ENCODE measurements at places on chromosomes 3 and 15.

- no peaks in the 10 kb centered on the region for H3K27me3 ChIP-seq
- DNase-seq = no peak
- no peak overlapping the region for H3K27ac ChIP-seq
- H3K4me1 ChIP-seq = peaks cover 26% of the 10 kb centered on the region
- H3K4me3 ChIP-seq = no peak overlapping the region
- H3K36me3 ChIP-seq = no peaks in the 10 kb centered on the region
These were observed 22.8 kb upstream of the KCTD6 start for GRCh38 chr3:58469096-58469495.

DNA sequence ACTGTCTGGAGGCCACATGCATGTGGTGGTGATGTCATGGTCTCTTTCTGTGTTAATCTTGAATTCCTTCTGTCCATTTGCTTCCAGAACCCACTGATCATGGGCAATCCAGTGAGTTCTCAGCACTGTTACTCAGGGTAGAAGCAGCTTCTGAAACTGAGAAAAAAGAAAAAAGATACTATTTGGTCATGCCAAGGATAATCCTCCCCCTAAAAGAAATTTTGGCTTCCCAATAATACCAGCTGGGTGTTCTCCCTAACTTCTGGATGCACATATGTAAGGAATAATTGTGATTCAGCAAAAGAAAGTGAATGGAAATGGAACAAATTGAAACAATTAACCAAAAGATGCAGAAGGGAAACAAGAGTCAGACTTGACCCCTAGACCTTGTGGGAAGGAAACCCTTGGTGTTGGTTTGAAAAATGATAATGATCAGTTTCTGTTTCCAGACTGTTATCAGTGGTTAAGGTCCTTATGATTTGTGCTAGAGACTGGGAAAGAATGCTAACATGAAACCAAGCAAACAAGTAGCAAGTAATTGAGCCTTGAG, 92.3 kb downstream of the RBMS3 start:
- peaks cover 6% of the 10 kb centered on the region for H3K4me1 ChIP-seq
- no peaks in the 10 kb centered on the region for H3K27me3 ChIP-seq
- no peak overlapping the region for H3K27ac ChIP-seq

DNA sequence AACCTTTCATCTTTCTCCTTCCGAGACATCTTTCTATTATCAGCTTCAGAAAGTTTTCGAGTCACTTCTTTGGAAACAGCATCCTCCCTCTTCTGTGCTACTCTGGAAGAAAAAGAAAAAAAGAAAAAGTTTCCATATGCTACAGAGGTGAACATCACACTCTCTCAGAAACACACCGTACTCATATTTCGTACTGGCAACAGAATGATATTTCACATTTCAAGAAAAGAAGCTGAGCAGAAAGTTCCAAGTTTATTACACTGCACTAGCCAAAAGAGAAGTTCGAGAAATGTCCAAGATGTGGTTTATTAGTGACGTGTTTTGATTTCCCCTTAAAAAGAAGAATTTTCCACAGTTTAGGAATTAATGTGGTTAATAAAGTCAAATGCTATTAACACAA, 6.0 kb downstream of the SSR3 start:
- DNase-seq = no peak
- no peaks in the 10 kb centered on the region for H3K27me3 ChIP-seq
- no peak overlapping the region for H3K27ac ChIP-seq
- H3K4me3 ChIP-seq = no peak overlapping the region
- H3K4me1 ChIP-seq = peaks cover 16% of the 10 kb centered on the region
- H3K36me3 ChIP-seq = peaks cover 80% of the 10 kb centered on the region

DNA sequence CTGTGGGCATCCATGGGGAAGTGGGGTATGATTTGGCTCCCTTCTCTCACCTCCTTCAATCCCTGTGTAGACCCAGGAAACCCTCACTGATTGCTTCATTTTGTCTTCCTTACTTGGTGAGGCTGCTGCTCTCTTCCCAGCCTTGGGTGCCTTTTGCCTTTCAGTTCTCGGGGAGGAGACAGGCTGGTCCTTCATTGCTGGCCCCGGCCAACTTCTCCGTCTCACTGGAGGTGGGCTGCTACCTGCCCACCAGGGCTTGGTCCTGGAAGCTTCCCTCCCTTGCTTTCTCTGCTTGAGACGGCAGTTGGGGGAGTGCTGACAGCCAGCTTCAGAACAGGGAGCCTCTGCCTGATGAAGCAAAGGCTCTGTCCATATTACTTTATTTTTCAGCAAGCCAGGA, 4.7 kb downstream of the FOXL2 start:
- no peak overlapping the region for H3K27ac ChIP-seq
- no peaks in the 10 kb centered on the region for H3K36me3 ChIP-seq
- H3K27me3 ChIP-seq = peaks cover 98% of the 10 kb centered on the region
- H3K4me3 ChIP-seq = no peak overlapping the region
- H3K4me1 ChIP-seq = peaks cover 50% of the 10 kb centered on the region

- H3K4me1 ChIP-seq = peaks cover 19% of the 10 kb centered on the region
- no peak overlapping the region for H3K4me3 ChIP-seq
- no peak for DNase-seq
- H3K27ac ChIP-seq = no peak overlapping the region
These were observed 39.7 kb upstream of the RNU6-1 start for GRCh38 chr15:67879440-67880129.

DNA sequence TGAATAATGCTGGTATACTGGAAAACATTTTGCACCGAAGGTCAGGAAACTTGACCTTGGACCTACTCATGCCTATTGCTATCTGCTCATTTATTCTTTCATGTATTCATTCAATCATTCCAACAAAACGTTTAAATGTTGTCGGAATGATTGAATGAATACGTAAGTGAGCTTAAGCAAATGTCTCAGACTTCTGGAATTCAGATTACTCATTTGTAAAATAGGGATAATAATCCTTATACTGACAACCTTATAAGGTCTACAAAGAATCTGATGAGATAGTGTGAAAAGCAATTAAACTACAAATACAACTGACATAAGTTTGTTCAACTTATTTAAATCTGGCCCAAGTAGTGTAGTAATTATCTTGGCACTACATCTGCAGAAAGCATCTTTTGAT, 288.7 kb downstream of the WDR72 start:
- peaks cover 4% of the 10 kb centered on the region for H3K4me1 ChIP-seq
- no peak for DNase-seq
- H3K36me3 ChIP-seq = no peaks in the 10 kb centered on the region
- H3K27me3 ChIP-seq = no peaks in the 10 kb centered on the region

- H3K27me3 ChIP-seq = no peaks in the 10 kb centered on the region
- H3K36me3 ChIP-seq = no peaks in the 10 kb centered on the region
- no peaks in the 10 kb centered on the region for H3K4me1 ChIP-seq
- no peak overlapping the region for H3K27ac ChIP-seq
- H3K4me3 ChIP-seq = no peak overlapping the region
These were observed 129.7 kb upstream of the TUSC7 start for GRCh38 chr3:116579840-116580239.

GRCh38 chr3:101281521-101282030, 38.8 kb downstream of the IMPG2 start:
- H3K27me3 ChIP-seq = peaks cover 24% of the 10 kb centered on the region
- 0 out of 2 replicates have a peak, but pooled peaks cover 6% of the 10 kb centered on the region for H3K4me1 ChIP-seq
- no peak overlapping the region for H3K27ac ChIP-seq
- H3K36me3 ChIP-seq = no peaks in the 10 kb centered on the region
- DNase-seq = no peak
- H3K4me3 ChIP-seq = no peak overlapping the region

GRCh38 chr3:50205413-50206276, 574 bp downstream of the SLC38A3 start:
- peak; percentile 87 for DNase-seq
- H3K27ac ChIP-seq = no peak overlapping the region
- peaks cover 38% of the 10 kb centered on the region for H3K27me3 ChIP-seq
- H3K4me1 ChIP-seq = peaks cover under 1% of the 10 kb centered on the region

DNA sequence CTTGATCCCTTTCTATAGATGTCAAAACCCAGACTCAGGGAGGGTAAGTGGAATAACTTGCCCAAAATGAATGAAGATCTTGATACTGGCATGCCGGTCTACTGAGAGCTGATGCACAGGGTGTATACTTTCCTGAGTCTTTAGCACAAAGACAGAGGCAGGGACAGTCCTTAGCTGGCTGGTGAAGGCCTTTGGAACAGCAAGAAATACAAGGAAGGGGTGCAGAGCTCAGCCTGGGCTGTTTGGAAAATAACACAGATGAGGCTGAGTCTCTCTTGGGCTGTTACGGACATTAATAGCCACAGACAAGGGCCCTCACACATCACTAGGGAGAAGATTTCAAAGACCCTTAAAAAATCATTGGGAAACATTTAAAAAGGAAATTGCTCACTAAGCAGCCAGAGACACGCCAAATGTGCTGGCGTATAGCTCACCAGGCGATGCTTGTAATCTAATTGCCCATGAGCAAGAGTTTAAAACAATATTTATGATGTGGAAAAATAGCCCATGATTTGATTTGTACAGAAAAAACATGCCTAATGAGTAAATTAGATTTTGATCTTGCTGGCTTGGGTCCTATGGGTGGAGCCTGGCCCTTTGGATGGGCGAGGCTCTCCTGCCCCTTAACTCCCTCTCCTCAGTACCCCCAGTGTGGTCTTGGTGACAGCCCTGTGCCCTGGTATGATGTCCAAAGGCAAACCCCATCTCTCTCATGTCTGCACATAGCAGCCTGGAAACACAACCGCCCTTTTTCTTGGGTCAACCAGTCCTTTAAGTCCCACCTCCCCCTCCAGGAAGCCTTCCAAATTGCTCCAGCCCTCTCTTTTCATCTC, 81.8 kb upstream of the MRPS22 start:
- H3K4me1 ChIP-seq = peaks cover 4% of the 10 kb centered on the region
- no peaks in the 10 kb centered on the region for H3K27me3 ChIP-seq
- no peak overlapping the region for H3K27ac ChIP-seq
- no peaks in the 10 kb centered on the region for H3K36me3 ChIP-seq
- H3K4me3 ChIP-seq = no peak overlapping the region

GRCh38 chr3:105959851-105960250, 91.0 kb upstream of the CBLB start:
- H3K4me1 ChIP-seq = peaks cover 6% of the 10 kb centered on the region
- DNase-seq = no peak
- no peak overlapping the region for H3K4me3 ChIP-seq
- no peaks in the 10 kb centered on the region for H3K27me3 ChIP-seq
- H3K27ac ChIP-seq = no peak overlapping the region

DNA sequence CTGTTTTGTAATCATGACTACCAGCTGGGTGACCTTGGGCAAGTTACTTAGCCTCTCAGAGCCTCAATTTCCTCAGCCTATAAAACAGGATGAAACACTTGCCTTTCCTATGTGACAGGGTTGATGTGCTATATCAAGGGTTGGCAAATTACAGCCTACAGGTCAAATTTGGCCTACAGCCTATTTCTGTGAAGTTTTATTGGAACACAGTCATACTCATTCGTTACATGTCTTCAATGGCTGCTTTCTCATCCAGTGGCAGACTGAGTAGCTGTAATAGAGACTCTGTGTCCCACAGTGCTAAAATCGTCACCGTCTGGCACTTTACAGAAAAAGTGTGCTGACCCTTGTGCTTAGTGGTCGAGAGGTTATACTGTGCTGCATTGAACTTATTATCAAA, 16.6 kb downstream of the ABHD6 start:
- DNase-seq = no peak
- H3K27ac ChIP-seq = no peak overlapping the region

GRCh38 chr15:65833501-65834205, 35.6 kb upstream of the RAB11A start:
- H3K27ac ChIP-seq = peak overlapping the region; percentile 99
- peaks cover 56% of the 10 kb centered on the region for H3K4me1 ChIP-seq
- H3K36me3 ChIP-seq = no peaks in the 10 kb centered on the region
- H3K4me3 ChIP-seq = peak overlapping the region; percentile 54
- H3K27me3 ChIP-seq = no peaks in the 10 kb centered on the region

GRCh38 chr3:64533617-64534317, 154.0 kb downstream of the ADAMTS9 start:
- peaks cover 5% of the 10 kb centered on the region for H3K4me1 ChIP-seq
- H3K36me3 ChIP-seq = no peaks in the 10 kb centered on the region
- peak; percentile 91 for DNase-seq
- H3K27ac ChIP-seq = no peak overlapping the region
- no peak overlapping the region for H3K4me3 ChIP-seq
- peaks cover 33% of the 10 kb centered on the region for H3K27me3 ChIP-seq

GRCh38 chr15:67003586-67003985, 61.8 kb upstream of the SMAD3 start:
- H3K4me3 ChIP-seq = no peak overlapping the region
- H3K27ac ChIP-seq = no peak overlapping the region
- H3K36me3 ChIP-seq = no peaks in the 10 kb centered on the region
- H3K27me3 ChIP-seq = no peaks in the 10 kb centered on the region
- DNase-seq = no peak

DNA sequence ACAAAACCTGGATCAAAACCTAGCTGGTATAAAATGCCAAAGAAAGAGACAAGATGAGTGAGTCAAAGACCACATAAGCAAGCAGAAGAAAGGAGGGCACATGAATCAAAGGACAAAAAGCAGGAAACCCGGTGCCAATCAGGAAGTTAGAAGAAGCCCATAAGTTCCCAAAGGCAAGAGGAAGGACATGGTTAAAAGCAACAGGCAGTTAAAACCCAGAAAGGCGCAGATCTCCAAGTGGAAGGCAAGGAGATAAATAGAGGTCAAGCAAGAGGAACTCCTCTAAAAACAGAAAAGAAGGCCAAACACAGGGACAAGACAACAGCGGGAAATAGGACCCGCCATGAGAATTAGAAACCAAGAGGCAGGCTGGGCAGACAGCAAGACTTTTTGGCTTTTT, 4.4 kb downstream of the TMOD2 start:
- no peaks in the 10 kb centered on the region for H3K36me3 ChIP-seq
- peaks cover 7% of the 10 kb centered on the region for H3K4me1 ChIP-seq
- no peak overlapping the region for H3K27ac ChIP-seq
- no peak for DNase-seq
- H3K27me3 ChIP-seq = peaks cover 43% of the 10 kb centered on the region
- H3K4me3 ChIP-seq = no peak overlapping the region

- H3K27me3 ChIP-seq = no peaks in the 10 kb centered on the region
- H3K4me1 ChIP-seq = peaks cover 18% of the 10 kb centered on the region
- H3K27ac ChIP-seq = no peak overlapping the region
- no peak for DNase-seq
- H3K4me3 ChIP-seq = no peak overlapping the region
These were observed 23.5 kb upstream of the HES1 start for GRCh38 chr3:194112120-194113106.

DNA sequence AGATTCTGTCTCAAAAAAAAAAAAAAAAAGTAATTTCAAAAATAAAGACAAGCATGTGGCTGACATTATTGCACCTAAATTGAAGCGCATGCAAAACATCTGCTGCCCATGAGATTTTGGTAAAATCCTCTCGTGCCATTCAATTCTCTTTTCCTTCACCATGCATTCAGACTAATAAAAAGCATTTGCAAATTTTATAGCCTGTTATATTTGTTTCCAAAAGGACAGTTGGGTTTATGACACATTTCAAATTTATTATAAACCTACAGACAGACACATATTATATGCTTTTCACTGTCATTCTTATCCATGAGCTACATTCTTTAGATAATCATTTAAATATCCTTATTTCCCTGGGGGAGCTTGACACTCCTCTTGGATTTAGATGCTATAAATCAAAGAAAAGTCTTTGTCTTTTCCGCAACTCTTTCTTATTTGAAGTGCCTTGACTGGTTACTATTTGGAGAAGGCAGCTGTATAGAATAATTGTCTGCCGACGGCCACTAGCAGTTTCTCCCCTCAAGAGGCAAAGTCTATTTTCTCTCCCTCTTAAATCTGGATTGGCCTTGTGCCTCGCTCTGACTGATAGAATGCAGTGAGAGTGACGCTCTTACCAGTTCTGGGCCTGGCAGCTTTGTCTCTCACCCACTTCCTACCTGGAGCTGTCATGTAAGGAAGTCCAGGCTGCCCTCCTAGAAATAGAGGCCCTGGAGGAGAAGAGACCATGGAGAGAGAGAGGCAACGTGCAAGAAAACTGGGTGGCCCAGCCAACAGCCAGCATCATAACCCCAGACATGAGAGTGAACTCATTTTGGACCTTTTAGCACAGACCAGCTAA, 6.8 kb upstream of the LRIG1 start:
- no peaks in the 10 kb centered on the region for H3K36me3 ChIP-seq
- H3K27ac ChIP-seq = no peak overlapping the region
